Non-pigmented ciliary epithelial cell (primary cell): ENCODE measurements at places on chromosomes 2 and 18.
A peak's percentile ranks its signal among the peaks of the same experiment; 100 is the strongest.

- no peak for DNase-seq
These were observed 131.9 kb downstream of the MEIS1 start for GRCh38 chr2:66566726-66567399.

DNA sequence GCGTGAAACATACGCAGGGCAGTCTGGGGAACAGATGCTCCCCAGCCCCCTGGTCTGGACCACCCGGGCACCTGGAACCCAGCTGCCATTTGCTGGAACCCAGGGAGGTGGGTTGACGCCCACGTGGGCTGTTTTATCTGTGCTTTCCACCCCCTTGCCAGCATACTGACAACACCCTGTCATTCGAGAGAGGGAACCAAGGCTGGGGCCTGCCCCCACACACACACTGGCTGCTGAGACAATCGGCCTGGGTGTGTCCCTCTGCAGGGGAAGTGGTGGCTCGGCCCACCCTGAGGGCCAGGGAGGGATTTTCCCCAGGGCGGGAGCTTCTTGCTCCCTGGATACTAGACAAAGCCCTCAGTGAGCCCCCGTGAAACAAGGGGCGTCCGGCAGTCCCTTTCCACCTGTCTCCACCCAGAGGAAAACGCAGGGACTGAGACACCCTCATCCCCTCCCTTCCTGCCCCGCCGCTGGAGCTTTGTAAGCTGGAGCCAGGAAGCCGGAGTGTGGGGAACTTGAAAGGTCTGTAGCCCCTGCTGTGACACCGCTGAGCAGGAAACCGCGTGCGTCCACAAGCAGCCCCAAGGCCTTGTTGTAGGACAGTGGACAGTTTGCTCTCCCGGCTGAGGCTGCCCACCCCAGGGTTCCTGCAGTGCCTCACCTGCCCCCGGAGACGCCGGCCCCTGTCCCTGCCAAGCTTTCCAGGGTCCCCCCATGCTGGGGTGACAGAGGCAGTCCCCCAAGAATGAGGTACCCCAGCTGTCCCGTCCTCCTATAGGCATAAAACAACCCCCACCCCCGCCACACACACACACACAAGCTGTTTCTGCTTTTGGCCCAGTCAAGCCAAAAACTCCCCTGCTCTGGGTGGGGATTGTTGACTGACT lies 14.1 kb upstream of the KLF11 start:
- no peak for DNase-seq

DNA sequence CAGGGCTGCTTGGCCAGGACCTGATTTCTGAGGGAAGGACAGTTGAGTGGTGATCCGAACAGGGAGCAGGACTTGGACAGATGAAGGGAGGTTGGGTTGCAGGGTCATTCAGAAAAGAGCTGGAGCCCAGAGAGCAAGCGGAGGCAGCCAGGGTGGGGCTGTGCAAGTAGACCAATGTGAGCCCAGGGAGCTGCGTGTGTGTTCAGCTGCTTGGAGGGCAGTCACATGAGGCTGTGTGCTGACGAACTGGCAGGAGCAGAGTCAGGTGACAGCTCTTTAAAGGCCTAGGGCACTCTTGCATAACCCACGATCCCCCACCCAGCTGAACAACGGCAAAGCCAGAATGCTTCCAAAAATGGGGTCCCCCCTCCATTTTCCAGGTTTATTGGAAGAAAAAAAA lies 4.6 kb upstream of the MLPH start:
- DNase-seq: no peak

DNA sequence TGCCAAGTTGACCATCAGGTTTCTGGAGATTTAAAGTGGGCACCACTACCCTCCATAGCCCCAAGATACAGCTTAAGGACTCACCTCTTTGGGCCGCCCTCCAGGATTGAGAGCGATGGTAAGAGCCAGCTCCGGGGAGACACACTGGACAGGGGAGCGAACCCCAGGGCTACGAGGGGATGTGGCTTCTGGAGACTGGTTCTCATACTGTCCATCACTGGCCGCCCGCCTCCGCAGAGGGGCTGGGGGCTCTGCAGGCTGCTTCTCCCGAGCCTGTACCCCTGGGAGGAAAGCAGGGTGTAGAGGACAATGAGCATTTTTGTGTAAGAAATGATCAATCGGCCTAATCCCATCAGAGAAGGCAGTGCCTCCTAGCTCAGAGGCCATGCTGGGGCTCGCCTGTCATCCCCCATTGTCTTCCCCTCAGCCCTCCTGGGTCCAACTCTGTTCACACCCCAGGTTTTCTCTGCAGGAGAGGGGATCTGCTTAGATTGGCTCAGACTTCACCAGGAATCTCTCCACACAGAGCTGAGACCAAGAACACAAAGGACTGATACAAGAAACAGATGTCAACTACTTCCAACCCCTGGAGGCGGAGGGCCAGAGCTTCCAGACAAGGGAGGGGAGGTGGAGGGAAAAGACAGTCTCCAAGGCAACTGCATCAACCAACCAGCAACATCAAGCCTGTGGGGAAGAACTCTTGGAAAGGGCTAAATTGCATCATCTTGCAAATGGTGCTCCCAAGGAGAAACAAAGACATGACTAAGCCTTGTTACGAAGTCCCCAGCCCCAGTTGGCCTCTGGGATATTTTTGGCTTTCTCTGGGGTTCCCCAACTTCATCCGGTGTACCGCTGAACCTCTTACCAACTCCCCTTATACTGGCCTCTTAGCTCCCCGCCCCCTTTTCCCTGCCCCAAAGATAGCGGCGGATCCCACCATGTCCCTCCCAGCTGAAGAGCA lies 166.6 kb downstream of the TNS1 start:
- DNase-seq: peak; percentile 82

DNA sequence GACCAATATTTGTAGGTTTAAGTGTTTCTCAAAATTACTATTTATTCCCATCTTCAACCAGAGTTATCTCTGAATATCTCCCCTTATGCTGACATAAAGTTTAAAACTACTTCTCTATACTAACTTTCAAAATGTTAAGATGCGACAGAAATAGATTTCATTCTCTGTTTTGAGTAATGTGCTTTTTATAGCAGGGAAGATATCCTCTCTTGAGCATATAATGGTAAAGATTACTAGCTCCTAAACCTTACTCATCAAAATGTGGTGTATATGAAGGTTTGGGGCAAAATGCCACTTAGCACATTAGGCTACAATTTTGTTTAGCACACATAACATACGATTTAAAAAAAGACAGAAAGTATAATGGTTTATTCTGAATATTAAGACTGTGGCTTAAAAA lies 54.4 kb downstream of the CWC22 start:
- DNase-seq: no peak

- no peak for DNase-seq
These were observed 121.4 kb downstream of the CTAGE1 start for GRCh38 chr18:22296304-22296703.
